Hippocampal formation (tissue), 2 donors: ENCODE measurements at places on chromosomes 11 and 22.

GRCh38 chr22:45007391-45008185 lies 2.2 kb downstream of the PHF21B start:
- peak; percentile 11 for DNase-seq

GRCh38 chr22:45980761-45981160 lies 3.8 kb upstream of the WNT7B start:
- DNase-seq, result no peak

GRCh38 chr11:113082341-113082955 lies 121.2 kb downstream of the NCAM1 start:
- DNase-seq, result no peak

GRCh38 chr11:13884158-13884799 lies 78.2 kb upstream of the SPON1 start:
- no peak for DNase-seq

DNA sequence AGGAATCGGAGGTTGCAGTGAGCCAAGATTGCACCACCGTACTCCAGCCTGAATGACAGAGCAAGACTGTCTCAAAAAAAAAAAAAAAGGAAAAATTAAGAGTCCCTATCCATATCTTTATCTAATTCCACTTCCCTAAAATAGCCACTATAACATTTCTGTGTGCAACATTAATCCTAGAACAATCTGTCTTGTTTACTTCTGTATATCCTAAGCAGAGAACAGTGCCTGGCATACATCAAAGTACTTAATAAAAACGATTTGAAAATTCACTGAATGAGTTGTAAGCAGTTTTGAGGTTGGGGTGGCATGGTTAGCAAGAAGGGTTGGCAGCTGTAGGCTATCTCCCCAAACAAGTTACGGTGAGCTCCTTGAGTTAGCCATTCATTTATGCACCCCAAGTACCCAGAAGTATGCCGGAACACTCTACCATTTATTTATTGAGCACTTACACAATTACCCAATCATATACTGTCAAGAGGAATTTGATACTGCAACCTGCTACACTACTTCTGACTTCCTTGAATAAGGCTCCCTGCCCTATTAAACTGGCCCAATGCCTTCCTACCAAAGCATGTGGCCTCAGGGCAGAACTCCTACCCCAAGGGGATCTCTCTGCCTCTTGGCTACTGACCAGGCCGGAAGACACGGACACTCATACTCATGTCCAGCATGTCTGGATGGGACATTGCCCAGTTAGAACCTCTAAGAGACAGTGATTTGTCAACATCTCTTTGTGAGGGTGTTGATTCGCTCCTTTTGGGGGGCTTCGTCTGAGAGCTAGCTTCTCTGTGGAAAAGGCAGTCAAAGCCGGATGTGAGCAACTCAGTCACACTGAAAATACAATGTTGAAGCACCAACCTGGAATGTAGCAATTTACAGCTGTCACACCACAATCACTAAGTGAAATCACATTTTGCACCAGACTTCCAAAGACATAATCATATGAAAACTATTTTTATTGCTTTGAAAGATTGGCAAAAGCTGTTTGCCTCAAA lies 16.3 kb upstream of the TMEM41B start:
- DNase-seq, result no peak

DNA sequence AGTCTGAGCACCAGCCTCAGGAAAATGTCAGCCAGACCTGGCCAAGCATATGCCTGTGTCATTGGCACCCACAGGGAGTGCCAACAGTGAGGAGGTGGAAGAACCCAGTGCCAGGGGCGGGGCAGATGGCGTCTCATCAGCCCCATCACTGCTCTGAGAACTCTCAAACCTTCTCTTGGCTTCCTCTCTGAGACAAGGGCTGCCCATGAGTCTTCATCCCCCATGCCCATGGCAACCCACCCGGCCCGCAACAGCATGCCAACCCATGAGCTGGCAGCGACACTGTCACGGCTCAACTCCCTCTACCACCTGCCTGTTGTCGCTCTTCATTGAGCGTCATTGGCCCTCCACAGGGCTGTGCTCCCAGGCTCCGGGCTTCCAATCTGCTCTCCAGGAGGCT lies 340.5 kb downstream of the BUD13 start:
- DNase-seq, result no peak

DNA sequence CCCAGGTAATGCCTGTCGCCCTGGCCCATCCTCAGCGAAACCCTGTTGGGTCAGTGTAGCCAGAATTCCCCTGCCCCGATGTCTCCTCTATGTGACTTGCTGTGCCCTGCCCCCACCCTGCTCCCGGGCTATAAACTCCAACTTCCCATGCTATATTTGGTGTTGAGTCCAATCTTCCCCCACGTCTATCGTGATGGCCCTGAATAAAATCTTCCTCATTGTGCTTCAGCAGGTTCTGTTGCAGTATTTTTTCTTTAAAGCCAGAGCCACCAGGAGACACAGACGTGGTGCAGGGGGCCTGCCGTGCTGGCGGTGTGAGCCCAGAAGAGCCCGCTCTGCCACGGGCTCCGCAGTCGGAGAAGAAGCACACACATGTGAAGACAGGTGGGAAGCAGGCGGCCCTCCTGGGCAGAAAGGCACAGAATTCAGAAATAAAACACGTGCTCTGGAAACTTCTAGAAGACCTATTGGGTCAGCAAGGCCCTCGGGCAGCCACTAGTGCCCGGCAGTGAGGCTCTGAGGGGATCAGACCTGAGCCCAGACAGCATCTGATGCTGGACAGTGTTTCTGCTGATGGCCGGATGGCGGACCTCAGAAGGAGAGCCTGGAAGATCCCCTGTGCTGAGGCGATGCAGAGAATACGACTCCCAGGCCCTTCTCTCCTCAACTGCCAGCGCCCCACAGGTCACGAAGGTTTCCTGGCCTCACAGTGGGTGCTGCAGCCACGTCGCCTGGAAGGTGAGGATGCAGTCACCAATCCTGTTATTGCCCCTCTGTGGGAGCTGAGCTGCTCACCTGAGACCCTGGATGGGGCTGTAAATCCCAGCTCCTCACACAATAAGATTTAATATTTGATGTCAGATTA lies 501.9 kb downstream of the BRD1 start:
- DNase-seq, result no peak

- DNase-seq, result no peak
These were observed 22.3 kb downstream of the ARHGAP42 start for GRCh38 chr11:100709233-100709957.

- DNase-seq, result no peak
These were observed 34.0 kb upstream of the FADD start for GRCh38 chr11:70169127-70169526.

DNA sequence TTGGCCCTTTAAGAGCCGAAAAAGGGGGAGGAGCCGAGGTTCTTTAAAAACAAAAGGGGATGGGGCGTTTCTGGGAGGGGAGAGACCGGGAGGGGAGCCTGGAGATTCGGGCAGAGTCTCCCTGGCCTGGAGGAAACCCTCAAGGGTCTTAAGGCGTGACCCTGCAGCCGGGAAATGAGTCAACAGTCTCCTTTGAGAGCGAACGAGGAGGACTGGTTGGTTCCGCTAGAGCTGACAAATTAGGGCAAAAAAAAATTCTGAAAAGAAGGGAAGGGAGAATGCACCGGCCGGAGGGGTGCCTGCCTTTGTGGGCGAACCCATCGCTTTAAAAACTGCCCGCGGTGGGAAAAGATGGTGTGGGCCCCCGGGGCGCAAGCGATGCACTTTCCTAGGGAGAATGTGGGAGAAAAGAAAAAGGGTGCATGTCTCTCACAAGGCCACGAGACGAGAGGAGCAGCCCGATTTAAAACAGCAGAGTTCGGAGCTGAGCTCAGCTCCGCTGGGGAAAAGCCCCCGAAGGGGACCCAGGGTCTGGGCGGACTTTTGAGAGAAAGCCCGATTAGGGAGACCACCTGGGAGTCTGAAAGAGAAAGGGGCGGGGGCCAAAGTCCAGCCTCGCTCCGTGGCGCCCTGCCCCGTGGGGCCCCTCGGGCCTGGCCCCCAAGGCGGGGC lies 874 bp downstream of the ZFTA start:
- DNase-seq, result no peak

GRCh38 chr22:22487869-22488597 lies 20.5 kb downstream of the ZNF280B start:
- DNase-seq, result no peak

DNA sequence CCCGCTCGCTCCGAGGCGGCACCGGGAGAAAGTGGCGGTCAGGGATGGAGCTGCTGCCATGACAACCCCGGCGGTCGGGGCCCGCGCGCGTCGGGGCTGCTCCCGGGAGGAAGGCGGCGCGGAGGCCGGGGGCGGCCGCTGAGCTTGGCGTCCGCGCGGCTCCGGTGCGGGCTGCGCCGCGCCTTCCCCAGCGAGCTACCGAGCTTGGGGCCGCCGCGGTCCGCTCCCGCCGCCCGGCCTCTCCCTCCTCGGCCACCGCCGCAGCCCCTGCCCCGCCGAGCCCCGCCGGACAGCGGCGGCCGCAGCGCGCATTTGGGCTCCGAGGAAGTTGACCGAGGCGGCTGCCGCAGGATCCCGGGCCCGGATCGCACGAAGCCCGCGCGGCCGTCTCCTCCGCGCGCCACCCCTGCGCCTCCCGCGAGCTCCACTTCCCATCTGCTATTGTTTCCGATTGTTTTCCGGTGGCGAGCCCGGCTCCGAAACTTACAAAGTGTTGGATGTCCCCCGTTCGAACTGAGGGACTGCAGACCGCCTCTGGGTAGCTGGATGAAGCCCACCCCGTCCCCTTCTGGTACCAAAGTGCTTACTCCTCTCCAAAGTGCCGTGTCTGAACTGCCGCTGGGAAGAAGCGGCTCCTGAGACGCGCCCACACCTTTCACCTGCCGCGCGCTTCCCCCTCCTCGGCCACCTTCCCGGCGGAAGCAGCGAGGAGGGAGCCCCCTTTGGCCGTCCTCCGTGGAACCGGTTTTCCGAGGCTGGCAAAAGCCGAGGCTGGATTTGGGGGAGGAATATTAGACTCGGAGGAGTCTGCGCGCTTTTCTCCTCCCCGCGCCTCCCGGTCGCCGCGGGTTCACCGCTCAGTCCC lies 540.3 kb downstream of the NTM start:
- no peak for DNase-seq

- no peak for DNase-seq
These were observed 45.6 kb downstream of the UBASH3B start for GRCh38 chr11:122701143-122701542.

- no peak for DNase-seq
These were observed 9.0 kb upstream of the PANX3 start for GRCh38 chr11:124602193-124602592.

GRCh38 chr11:111344032-111344431 lies 35.0 kb downstream of the POU2AF1 start:
- DNase-seq, result no peak

GRCh38 chr11:127994736-127995135 lies 592.6 kb downstream of the ETS1 start:
- no peak for DNase-seq

DNA sequence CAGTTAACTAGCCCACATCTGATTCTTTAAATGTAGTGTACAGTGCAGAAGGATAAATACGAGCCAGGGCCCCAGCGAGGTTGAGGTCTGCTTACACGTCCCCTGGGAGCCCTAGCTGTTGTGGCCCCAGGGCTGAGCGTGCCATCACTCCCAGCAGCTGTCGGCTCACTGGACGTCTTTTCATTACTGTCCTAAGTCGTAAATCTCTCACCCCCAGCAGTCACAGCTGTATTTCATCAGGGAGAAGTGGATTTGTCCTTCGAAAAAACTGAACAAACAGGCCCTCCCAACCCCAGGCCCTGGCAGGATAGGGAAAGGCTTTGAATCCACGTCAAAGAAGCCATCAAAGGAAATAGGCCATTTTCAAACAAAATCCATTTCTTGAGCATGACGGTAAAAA lies 110.4 kb upstream of the CSNK2A3 start:
- no peak for DNase-seq

DNA sequence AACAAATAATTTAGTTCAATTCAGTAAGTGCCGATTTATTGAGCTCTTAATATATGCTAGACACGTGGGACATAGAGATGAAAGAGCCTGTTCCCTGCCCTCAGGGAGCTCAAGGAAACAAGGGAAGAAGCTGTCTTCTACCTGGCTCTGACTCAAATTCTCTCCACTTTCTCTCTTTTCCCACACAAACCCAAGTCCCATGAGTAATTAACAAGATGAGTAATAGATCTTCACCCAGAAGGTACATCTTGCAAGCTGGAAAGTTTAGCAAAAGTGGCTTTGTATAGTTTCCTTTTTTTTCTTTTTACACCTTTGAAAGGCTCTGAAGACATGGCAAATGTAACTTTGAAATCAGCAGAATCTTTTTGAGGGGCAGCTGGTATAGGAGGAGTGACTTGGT lies 48.2 kb upstream of the CHST1 start:
- DNase-seq, result no peak

DNA sequence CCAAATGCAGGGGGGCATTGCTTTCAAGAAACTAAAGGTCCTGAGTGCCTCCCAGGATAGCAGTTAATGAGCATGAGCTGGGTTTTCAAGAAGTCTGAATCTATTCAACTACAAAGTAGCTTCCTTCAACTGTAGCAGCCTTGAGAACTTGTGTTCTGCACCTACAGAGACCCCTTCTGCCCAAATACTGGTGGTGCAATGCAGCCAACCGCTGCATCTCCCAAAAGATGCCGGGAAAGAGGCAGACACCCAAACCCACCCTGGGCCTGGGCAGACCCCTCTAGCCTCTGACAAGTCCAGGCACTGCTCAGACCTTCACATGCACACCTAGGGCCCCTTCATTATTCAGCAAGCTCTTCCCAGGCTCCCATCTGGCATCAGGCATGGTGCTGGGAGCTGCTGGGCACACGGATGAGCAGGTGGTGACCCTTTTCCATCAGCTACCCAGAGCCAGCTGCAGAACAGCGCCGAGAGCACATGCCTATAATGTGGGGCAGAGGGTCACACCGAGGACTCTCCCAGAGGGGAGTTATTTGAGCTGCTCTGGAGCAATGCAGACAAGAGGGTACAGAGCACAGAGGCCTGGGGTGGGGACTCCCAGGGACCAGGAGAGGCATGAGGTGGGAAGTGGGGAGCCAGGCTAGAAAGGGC lies 44.9 kb upstream of the ETS1 start:
- no peak for DNase-seq

DNA sequence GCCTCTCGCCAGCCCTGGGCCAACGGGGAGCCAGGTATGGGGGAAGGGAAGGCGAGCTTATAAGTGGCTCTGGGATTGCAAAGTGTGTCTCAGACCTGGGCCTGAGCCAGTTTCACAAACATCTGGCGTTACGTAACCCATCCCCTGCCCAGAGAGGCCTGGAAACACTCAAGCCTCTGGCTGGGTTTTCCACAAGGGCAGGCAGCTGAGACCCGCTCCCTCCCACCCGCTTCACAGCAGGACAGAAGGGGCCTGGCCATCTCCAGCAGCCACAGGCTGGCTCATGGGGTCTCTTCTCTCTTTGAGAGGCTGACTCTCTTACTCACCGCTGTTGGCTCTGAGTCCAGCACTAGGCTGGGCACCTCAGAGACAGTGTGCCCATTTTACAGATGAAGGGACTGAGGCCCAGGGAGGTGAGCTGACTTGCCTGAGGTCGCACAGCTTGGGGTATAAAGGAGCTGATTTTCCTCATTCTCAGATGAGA lies 44.5 kb downstream of the TRIOBP start:
- peak; percentile 15 for DNase-seq

DNA sequence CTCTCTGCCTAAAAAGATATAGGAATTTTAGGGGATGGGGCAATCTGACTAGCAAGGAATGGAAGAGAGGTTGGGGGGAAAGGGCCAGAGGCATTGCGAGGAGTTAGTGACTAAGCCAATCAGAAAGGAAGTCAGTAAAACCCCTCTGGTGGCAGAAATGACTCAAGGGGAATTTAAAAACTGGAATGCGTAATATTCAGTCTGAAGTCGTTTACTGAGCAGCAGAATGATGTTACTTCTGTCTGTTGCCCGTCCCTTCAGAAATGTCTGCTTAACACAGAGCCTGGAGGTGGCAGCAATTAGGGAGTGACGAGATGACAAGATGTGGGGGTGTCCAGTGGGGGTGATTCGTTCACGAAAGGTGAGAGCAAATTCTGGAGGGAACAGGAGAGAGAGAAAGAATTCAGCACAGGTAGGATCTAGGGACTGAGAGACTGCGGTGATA lies 107.7 kb upstream of the CLMP start:
- DNase-seq, result no peak

GRCh38 chr11:46759196-46759595 lies 40.2 kb downstream of the F2 start:
- DNase-seq, result no peak
